ENCODE measurements at places on chromosomes 1 and 21. TPM values are rescaled to one million over a fixed set of nuclear protein-coding genes. Genes with fewer than 3 reads are reported as not detected.

The OR2AK2 gene
- polyA plus RNA-seq = not detected

The FAM72B gene
- 31.5 TPM for polyA plus RNA-seq

The HCRTR1 gene
- not detected for polyA plus RNA-seq

The GUCA2A gene
- polyA plus RNA-seq = not detected

The GBP2 gene
- 0.58 TPM for polyA plus RNA-seq

The CLDN14 gene
- not detected for polyA plus RNA-seq

The FHAD1 gene
- 1.9 TPM for polyA plus RNA-seq

The AGRN gene
- polyA plus RNA-seq = 67.7 TPM

The C1QC gene
- not detected for polyA plus RNA-seq

The PSMA5 gene
- 225 TPM for polyA plus RNA-seq

The LYPD8 gene
- polyA plus RNA-seq = 1.4 TPM

The GBP6 gene
- polyA plus RNA-seq = not detected

The POU2F1 gene
- polyA plus RNA-seq = 5.9 TPM

The FAM72C gene
- 30.6 TPM for polyA plus RNA-seq

The CLCA1 gene
- not detected for polyA plus RNA-seq

The SLC44A3 gene
- not detected for polyA plus RNA-seq

The TNNI3K gene
- 0.40 TPM for polyA plus RNA-seq

The CCDC30 gene
- polyA plus RNA-seq = 0.12 TPM

The TCEA3 gene
- polyA plus RNA-seq = 0.80 TPM

The S100A12 gene
- not detected for polyA plus RNA-seq

The MYBPH gene
- not detected for polyA plus RNA-seq

The HCN3 gene
- 9.7 TPM for polyA plus RNA-seq

The C1orf174 gene
- polyA plus RNA-seq = 43.0 TPM

The GLRX2 gene
- 62.4 TPM for polyA plus RNA-seq

The LHX8 gene
- not detected for polyA plus RNA-seq

The TSPAN1 gene
- not detected for polyA plus RNA-seq

The RGS5 gene
- polyA plus RNA-seq = 9.2 TPM

The RLF gene
- 11.2 TPM for polyA plus RNA-seq

The GCSAML gene
- not detected for polyA plus RNA-seq

The HNRNPCL2 gene
- not detected for polyA plus RNA-seq

The KRTAP13-2 gene
- polyA plus RNA-seq = not detected

The FCRL6 gene
- polyA plus RNA-seq = not detected

The PTPRC gene
- polyA plus RNA-seq = 51.1 TPM

The LEMD1 gene
- polyA plus RNA-seq = not detected

The IGSF21 gene
- polyA plus RNA-seq = not detected

The VWA5B1 gene
- polyA plus RNA-seq = not detected

The SNRPE gene
- 487 TPM for polyA plus RNA-seq

The SYCP1 gene
- not detected for polyA plus RNA-seq

The CD53 gene
- polyA plus RNA-seq = 112 TPM

The NBPF10 gene
- 0.66 TPM for polyA plus RNA-seq

The CD160 gene
- polyA plus RNA-seq = not detected

The SLC35F3 gene
- not detected for polyA plus RNA-seq

The NPR1 gene
- polyA plus RNA-seq = not detected

The TSTD1 gene
- 0.27 TPM for polyA plus RNA-seq

The CENPS gene
- polyA plus RNA-seq = 36.0 TPM

The AMPD2 gene
- polyA plus RNA-seq = 43.8 TPM
